Putamen (tissue), 1 donor: ENCODE measurements at places on chromosomes 1 and 21.

- no peak for DNase-seq
These were observed 25.6 kb downstream of the CRCT1 start for GRCh38 chr1:152539901-152540300.

GRCh38 chr1:98794196-98794886 is 132.8 kb downstream of the SNX7 start:
- DNase-seq: peak; percentile 30

DNA sequence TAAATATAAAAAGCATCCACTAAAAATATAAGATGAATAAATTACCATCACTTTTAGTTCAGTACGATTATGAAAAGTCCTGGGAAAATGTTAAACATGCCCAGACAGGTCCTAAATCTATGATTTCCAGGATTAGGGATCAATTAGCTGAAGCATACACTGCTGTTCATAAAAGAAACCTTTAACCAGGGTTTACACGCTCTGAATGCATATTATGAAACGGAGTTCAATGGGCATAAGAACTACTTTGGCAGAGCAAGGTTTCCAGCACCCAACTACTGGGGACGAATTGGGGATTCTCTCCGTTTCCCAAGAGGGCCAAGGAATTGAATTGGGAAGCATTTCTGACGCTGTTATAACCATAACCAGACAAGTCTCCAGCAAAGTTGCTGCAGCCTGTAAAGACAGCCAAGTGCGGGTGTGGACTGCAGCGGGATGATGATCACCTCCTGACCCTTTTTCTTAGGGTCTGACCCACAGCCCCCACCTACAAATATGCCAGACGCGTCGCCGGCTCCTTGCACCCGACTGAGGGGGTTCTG is 1.6 kb downstream of the SLC30A1 start:
- DNase-seq: no peak

DNA sequence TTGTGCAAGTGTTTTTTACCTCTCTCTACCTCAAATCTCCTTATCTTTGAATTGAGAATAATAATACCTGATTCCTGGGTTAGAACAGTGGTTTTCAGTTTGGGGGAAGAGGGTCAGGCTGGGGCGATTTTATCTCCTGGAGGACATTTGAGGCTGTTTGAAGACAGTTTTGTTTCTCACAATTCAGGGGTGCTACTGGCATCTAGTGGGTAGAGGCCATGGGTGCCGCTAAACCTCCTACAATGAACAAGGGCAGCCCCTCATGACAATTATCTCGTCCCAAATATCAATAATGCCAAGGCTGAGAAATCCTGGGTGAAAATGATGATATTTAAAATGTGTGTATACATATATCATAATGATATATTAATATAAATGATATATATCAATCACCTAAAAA is 139.1 kb upstream of the USH2A start:
- DNase-seq: no peak

DNA sequence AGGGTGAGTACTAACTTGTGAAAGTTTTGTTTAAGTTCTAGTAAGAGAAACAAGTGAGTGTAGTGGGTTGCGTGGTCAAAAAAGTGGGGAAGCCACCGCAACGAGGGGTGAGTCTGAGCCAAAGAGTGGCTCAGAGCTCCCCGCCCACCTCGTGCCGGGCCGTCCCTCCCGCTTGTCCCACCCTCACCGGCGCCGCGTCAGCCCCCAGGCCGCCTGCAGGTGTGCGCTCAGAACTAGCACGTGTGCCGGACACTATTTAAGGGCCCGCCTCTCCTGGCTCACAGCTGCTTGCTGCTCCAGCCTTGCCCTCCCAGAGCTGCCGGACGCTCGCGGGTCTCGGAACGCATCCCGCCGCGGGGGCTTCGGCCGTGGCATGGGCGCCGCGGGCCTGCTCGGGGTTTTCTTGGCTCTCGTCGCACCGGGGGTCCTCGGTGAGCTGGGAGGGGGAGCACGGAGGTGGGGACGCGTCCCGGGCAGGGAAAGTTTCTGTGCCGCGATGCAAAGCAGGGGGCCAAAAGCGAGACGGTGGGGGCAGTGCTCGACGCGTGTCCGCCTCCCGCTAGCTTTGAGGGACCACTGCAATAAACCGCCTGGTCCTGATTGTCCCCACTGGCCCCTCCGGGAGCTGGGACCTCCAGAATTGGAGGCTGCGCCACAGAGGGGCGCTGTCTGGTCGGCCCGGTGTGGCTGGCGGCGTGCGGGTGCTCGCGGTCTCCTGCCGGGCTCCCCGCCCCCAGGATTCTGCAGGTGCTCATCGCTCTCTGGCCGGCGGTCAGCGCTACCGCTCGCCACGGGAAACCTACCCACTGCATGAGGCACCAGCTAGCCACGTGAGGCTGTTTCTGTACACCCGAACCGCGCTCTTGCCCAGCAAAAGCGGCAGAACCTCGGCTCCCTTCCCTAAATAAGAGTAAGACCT is at the start of gene CR2:
TSS of gene CR2 (plus strand) at position 283 of the 919 bp plus-strand sequence. CDS start at position 374, 91 bp downstream.
- DNase-seq: no peak
